Activated CD8-positive, alpha-beta T cell treated with anti-CD3 and anti-CD28 coated beads, Interleukin-2, amount 10 ng/mL, durations not matched to agents 7 days and 5 days (primary cell): ENCODE measurements at places on chromosomes 7 and 10. TPM values are rescaled to one million over a fixed set of nuclear protein-coding genes. Genes with fewer than 3 reads are reported as not detected.

TCERG1L gene
- not detected for total RNA-seq

CCDC3 gene
- total RNA-seq, result not detected

ANXA8L1 gene
- total RNA-seq, result not detected

GPR26 gene
- not detected for total RNA-seq

GATA3 gene
- 44.9 TPM for total RNA-seq

HABP2 gene
- not detected for total RNA-seq

NPY4R gene
- total RNA-seq, result not detected

AKR1D1 gene
- total RNA-seq, result not detected

WEE2 gene
- not detected for total RNA-seq

CYP26C1 gene
- total RNA-seq, result 0.11 TPM

KIF20B gene
- 78.4 TPM for total RNA-seq

FGF8 gene
- total RNA-seq, result not detected

GNAI1 gene
- not detected for total RNA-seq

SFRP5 gene
- 0.24 TPM for total RNA-seq

C10orf62 gene
- not detected for total RNA-seq

ADRB1 gene
- total RNA-seq, result 0.29 TPM

UFSP1 gene
- total RNA-seq, result 3.7 TPM

PRKAR2B gene
- 1.6 TPM for total RNA-seq

OR2A42 gene
- not detected for total RNA-seq

ABCC2 gene
- total RNA-seq, result 0.76 TPM

IL15RA gene
- total RNA-seq, result 18.1 TPM

CWF19L1 gene
- 46.9 TPM for total RNA-seq

FAM204A gene
- total RNA-seq, result 45.4 TPM

BAIAP2L1 gene
- total RNA-seq, result 0.89 TPM

HOXA13 gene
- total RNA-seq, result not detected

SPDYE3 gene
- total RNA-seq, result not detected

DPP6 gene
- not detected for total RNA-seq

THSD7A gene
- total RNA-seq, result not detected

ZNF503 gene
- not detected for total RNA-seq

RNF32 gene
- total RNA-seq, result 2.2 TPM

UROS gene
- total RNA-seq, result 42.3 TPM

ANKRD26 gene
- total RNA-seq, result 9.0 TPM

SPRN gene
- total RNA-seq, result not detected

CALU gene
- total RNA-seq, result 35.5 TPM

HHEX gene
- not detected for total RNA-seq

GJD4 gene
- not detected for total RNA-seq
